ENCODE measurements at places on chromosomes 7 and 10.

GRCh38 chr7:120920591-120921274 is 29.8 kb upstream of the ING3 start:
- no peak for DNase-seq

- DNase-seq, result peak; percentile 56
Measured at GRCh38 chr10:67606572-67606971, 89.4 kb downstream of the CTNNA3 start.

DNA sequence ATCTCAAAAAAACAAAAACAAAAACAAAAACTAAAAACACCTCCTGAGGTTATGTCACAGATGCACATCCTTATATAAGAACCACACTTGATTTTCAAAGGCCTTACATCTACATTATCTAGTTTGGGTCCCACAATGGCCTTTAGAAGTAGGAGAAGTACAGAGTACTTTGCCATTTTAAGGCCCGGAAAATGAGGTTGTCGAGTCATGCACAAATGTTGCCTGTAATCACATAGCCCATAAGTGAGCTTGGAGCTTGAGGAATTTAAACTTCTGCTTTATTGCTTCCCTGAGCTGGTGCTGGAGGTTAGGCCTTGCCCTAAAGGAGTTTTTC is 9.7 kb upstream of the MKRN1 start:
- no peak for DNase-seq

GRCh38 chr7:96710544-96710943 is 898 bp upstream of the SEM1 start:
- no peak for DNase-seq

DNA sequence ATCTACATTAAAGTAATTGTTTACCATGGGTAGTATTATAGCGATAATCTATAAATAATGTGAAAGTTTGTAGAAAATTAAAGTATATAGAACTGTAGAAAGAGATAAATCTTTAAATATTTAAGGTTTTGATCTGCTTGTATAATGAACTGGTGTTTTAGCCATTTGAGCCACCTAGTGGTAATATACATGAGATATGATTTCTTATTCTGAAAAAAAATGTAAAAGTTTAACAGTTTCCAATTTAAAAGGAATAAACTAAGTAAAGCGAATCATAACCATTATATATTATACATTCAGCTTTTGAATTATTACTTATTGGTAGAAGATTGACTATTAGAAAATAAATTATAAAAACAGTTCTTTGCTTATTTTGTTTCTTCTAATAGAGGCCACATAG is 91.2 kb downstream of the OTUD1 start:
- peak; percentile 14 for DNase-seq

DNA sequence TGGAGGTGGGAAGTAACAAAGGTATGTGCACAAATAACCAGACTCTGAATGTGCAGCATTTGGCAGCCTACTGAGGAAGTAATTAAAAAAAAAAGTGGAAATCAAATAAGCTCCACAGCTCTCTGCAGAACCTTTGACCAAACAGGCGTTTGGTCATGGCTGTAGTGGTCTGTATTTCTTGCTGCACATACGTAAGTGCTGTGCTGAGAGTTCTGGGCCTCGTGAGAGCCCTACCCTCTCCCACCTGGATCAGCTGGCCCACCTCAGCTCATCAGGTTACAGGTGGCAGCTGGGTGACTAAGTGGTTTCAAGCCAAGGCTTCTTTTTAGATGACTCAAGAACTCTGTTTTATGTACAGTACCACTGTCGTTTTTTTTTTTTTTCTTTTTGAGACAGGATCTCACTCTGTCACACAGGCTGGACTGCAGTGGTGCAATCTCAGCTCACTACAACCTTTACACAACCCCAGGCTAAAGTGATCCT is 178.2 kb upstream of the KLF6 start:
- DNase-seq, result no peak

DNA sequence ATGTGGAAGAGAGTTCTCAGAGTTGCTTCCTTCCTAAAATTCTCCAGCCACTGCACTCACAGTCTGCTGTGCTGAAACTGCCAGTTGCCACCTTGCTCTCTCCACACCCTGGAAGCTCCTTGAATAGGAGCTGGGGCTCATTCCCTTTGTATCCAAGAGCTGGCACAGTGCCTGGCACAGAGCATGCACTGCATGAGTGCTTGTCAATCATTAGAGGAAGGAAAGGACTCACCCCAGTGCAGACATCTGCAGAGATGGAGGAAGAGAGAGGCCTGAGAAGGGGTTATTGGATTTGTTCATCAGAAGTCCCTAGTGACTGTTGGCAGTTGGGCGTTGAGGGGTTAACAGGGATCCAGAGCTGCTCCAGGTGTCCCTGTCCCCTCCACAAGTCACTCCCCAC is 41.7 kb upstream of the DUSP5 start:
- DNase-seq, result no peak

GRCh38 chr7:36372156-36372555 is 17.5 kb upstream of the ANLN start:
- DNase-seq, result no peak

DNA sequence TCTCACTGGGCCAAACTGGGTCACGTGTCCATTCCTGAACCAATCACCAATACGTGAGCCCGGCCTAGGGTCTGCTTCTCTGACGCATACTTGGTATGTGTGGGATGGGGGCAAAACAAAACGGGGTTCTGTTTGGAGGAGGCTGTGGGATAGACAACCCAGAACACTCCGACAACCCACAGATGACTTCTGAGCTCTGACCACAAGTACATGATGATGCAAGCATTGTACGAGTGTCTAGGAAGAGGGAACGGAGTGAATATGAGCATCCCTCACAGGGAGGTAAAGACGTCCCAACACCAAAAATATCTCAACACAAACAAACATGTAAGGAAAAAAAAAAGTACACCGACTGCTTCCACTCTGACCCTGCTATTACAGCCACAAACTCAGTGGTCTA is 5.6 kb downstream of the DAGLB start:
- peak; percentile 98 for DNase-seq

DNA sequence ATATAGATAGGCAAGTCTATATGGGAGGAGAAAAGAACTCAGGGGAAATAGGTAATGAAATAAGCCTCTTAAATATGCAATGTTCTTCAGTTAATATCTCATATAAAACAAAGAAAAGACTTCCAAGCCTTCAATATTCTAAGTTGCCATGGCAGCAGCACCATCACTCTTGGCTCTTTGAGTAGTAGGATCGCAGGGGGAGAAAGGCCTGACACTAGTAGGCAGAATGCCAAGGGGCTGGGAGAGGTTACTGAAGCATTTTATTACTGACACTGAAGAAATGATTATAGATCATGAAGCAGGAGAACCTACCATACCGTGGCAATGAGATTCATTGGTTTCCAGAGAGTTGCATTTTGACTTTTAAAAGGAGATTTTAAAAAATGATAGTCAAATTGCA is 193.9 kb downstream of the NXPH1 start:
- DNase-seq, result no peak

- no peak for DNase-seq
Measured at GRCh38 chr7:50647286-50647980, 82.2 kb upstream of the DDC start.

DNA sequence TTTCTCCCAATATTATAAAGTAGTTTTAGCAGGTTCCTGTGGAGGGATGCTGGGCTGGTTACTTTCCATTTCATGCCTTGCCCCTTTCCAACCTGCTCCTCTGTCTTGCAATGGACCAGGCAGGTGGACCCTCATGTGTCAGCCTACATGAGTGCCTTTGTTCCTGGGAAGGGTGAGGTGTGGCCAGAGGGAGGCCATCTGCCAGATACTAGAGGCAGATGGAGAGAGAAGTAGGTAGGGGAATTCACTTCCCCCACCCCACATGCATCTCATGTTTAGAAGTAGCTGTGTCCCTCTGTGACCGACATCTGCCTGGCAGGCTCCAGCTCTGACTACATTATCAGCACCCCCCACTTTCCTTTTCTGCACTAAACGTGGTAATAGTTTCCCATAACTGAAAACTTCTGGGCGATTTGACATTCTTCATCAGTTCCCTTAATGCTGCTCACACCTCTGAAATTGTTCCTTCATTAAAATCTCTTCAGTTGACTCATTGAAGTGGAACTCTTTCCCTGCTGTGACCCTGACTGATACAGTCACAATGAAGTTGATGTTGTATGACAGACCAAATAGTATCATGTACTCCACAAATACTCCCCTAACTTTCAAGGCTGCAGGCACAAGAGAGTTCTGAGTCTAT is 396.3 kb upstream of the FZD8 start:
- no peak for DNase-seq

- peak; percentile 95 for DNase-seq
Measured at GRCh38 chr7:2248984-2249694, 7.1 kb downstream of the NUDT1 start.

- DNase-seq, result no peak
Measured at GRCh38 chr10:124693801-124694416, 50.3 kb downstream of the FAM53B start.

GRCh38 chr7:29588900-29589696 is 25.5 kb downstream of the PRR15 start:
- peak; percentile 40 for DNase-seq

DNA sequence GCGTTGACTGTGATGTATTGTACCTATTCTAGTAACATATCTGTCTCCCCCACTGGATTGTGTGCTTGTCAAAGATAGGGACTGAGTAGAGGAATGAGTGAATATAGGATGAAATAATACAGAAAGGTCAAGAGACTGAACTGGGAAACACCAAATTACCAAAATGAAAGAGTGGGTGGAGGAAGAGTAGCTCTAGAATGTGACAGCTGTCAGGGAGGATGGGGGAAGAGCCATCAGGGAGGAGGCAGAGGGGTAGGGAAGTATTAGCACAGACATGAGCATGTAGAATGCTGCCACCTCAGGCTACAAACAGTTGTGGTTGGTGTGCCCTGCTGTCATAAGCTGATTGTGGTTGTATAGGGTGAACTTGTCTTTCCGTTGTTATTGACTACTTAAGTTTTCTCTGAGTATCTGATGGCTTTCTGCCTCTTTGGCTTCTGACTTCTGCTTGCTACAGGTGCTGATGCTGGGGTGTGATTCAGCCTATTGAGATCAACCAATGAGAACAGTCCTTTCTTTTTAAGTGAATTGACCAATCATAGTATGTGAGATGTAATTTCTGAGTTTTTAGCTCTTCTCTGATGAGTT is 5.6 kb downstream of the CCSER2 start:
- peak; percentile 34 for DNase-seq

GRCh38 chr10:49388161-49388560 is 7.7 kb downstream of the DRGX start:
- no peak for DNase-seq

DNA sequence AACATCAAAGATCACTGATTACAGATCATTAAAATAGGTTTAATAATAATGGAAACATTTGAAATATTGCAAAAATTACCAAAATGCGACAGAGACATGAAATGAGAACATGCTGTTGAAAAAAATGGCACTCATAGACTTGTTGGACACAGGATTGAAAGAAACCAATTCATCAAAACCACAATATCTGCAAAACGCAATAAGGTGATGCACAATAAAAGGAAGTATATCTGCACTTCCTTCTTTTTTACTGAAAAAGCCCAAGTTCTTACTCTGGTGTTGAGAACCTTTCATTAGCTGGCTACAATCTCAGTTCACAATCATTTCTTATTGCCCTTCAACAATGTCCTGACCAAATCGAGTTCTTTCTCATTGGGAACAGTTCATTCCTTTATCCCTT is 28.7 kb downstream of the TMEM106B start:
- no peak for DNase-seq

DNA sequence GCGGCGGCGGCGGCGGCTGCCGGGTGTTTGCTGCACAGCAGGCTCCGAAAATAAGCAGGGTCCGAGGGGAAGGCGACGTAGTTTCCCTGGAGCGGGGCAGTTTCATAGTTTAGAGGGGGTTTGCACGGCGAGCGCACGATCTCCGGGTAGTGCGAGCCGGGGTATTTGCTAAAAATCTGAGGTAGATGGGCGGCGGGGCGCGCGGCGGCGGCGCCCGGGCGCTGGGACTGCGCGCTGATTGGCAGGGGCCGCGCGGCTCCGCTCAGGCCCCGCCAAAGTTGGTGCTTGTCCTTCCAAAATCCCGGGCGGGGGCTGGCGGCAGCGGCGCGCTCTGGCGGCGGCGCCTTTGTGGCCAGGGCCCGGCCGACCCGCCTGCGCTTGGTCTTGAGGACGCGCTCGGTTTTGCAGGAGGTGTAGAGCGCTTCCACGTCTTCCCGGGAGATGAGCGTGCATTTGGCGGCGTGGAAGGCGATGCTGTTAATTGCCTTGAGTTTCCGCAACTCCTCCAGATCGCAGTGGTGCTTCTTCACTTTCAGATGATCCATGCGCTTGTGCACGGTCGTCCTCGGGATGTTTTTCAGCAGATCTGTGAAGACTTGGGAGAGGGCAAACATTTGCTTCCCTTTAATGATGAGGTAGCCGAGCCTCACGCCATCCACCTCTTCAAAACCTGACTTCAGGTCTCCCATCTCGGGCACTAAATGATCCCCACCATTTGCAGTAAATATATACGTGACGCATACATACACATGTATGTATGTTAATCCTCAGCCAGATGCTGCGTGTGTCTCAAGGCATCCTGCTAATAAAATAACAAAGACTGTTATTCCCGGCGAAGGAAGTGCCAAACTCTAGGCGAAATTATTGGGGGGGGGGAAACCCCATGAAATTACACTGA is 8.1 kb downstream of the SKIDA1 start:
- DNase-seq, result peak; percentile 64

DNA sequence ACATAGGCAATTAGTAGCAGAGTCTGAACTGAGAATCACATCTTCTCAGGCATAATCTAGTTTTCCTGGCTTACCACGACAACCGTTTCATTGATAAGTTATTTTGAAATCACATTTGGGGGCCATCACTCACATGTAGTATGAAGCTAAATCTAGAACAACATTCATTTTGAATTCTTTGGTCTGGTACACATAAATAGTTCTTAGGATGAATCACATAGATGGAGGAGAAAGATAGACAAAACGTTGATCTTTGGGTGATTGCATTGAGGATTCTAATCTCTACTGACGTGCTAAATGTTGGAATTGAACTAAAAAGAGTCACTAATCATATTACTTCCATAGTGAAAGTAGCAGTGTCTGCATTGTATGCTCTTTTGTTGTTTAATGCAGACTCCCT is 1022.6 kb downstream of the LRMDA start:
- peak; percentile 61 for DNase-seq

DNA sequence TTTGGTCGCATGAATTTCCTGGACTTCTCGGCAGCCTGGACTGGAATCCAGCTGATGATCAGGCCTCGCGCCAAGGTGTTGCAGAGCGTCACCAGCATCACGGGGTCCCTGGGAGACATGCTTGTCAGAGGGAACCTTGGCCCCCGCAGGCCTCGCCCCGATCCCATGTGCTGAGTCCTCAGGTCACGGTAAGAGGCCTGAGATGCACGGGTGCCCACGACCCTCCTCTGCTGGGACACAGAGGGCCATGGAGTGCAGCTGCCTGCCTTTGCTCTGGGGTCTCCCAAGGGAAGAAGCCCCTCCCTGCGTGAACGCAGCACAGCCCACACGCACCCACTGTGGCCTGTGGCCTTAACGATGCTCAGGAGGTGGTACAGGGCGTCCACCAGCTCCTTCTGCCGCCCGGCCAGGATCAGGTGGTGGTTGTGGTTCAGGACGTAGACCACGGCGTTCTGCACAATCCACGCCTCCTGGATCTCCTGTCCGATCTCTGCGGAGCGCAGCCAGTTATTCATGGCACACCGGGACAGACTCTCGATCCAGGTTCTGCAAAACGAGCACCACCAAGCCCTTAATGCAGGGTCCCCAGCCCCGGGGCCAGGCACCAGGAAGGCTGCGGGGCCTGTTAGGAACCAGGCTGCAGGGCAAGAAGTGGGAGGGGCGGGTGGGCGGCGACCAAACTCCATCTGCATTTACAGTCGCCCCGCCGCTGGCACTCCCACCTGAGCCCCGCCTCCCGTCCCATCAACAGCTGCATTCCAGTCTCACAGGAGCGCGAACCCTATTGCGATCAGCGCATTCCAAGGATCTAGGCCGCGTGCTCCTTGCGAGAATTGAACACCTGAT is 29.4 kb downstream of the CFAP46 start:
- no peak for DNase-seq

GRCh38 chr10:21602313-21602712 is 68.3 kb downstream of the MLLT10 start:
- DNase-seq, result peak; percentile 29

Data from amniotic epithelial cell (primary cell).